ENCODE measurements at places on chromosomes 11 and 22.

GRCh38 chr11:78647986-78648875 is 73.6 kb upstream of the NARS2 start:
- H3K4me1 ChIP-seq: no peaks in the 10 kb centered on the region
- no peak overlapping the region for H3K27ac ChIP-seq
- no peak for DNase-seq

DNA sequence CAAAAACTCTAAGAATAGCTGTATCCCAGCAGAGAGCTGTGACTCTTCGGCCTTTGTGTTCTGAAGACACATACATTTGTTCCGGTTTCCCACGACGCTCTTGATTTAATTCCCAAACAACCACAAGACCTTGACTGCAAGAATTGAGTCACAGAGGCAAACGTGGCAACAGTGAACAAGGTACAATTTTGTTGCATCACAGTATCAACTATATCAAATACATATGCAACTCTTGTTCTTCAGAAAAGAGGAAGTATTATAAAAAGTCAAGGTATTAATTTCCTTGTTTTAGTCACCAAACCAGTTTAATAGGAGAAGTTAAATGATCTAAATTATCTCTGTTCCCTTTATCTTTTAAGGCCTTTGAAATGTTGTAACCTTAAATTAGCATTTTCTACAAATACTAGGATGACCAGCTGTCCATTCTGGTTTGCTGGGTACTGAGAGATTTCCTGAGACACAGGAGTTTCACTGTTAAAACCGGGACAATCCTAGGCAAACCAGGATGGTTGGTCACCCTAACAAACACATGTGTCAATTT is 11.1 kb downstream of the HPS5 start:
- H3K27ac ChIP-seq: no peak overlapping the region
- peaks cover 3% of the 10 kb centered on the region for H3K36me3 ChIP-seq
- H3K4me1 ChIP-seq: no peaks in the 10 kb centered on the region
- H3K27me3 ChIP-seq: no peaks in the 10 kb centered on the region
- no peak overlapping the region for H3K4me3 ChIP-seq

DNA sequence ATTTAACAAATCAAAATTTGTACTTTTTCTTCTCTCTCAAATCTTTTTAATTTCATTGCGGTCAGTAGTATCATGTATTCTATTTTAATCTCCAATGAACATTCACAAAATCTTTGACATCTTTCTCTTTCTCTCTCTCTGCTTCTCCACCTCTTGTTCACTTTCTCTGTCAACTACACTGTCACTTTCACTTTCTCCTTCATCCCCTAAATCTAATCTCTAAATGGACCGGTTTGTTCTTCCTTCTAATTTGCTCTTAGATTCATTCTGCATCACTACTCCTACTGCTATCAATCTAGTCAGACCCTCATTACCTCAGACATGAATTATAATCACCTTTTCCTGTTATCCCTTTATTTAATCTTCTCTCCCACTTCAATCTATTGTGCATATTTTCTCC is 18.6 kb downstream of the CCDC73 start:
- DNase-seq: no peak
- no peak overlapping the region for H3K4me3 ChIP-seq
- no peak overlapping the region for H3K27ac ChIP-seq
- H3K36me3 ChIP-seq: no peaks in the 10 kb centered on the region

DNA sequence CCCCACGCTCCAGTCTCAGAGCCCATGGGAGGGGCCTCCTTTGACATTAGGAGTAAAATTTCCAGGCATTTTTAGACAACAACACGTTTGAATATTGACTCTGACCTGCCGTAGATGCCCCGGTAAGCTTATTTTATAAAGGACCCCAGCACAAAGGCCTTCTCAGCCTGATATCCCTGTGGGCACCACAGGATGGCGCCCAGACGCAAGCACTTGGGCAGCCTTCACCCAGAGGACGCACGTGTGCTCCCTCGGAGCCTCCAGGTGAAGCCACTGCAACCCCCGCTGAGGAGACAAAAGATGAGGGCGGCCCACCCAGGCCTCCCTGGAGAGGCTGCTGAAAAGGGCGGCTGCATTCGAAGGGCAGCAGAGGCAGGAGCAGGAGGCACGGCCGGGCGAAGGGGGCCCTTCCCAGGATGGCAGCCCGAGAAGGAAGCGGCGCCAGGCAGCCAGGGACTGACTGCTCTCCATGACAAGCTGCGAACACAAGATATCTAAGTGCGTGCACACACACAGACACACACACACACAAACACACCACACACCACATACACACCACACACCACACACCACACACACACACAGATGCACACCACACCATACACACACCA is 15.2 kb upstream of the TH start:
- no peak for DNase-seq
- no peaks in the 10 kb centered on the region for H3K4me1 ChIP-seq
- H3K36me3 ChIP-seq: no peaks in the 10 kb centered on the region
- H3K4me3 ChIP-seq: no peak overlapping the region
- no peak overlapping the region for H3K27ac ChIP-seq

DNA sequence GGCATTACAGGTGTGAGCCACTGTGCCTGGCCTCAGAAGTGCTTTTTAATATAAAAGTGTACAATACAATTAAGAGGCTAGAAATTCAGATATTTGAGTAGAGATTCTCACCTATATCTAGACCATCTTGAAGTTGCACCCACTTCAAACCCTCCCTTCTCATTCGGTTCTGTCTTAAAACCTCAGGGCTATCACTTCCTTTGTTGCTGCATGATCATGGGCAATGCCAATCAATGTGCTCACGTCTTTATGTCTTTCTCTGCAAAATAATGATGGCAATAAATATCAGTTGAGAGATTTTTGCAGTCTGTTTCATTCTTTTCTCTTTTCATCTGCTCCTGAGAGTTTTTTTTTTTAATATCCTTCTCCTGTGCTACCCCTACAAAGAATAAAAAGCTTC is 9.3 kb upstream of the NUP160 start:
- H3K4me1 ChIP-seq: no peaks in the 10 kb centered on the region
- DNase-seq: no peak
- no peaks in the 10 kb centered on the region for H3K27me3 ChIP-seq
- no peak overlapping the region for H3K4me3 ChIP-seq

DNA sequence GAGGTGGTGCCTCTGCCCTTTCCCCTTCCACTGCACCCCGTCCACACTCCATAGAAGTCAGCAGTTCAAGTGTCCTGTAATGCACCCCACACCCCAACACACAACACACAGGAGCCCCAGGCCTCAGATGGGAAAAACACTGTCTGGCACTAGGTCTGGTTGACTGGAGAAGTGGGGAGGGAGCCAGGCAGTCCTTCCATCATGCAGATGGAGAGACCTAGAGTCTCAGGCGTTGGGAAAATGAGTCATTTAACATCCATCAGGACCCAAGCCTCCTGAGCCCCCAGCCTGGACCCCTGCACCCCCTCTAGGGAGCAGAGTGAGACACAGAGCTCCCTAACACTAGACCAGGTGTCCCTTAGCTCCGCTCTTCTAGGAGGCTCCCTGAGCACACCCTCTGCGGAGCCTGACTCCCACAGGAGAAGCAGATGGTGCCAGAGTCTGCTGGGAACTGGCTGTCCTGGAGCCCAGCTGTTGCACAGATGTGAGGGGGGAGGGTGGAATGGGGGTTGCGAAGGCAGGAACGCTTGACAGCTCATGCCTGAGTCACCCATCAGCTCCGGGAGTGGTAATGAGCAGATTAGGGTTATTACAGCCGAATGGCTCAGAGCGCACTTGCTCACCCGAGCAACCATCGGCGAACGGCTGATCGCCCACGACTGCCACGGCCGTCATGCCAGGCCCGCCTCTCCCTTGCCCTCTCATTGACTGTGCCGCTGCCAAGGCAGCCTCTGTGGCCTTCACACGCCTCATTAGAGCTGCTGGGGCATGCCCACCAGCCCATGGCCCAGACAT is 22.1 kb upstream of the SYT7 start:
- H3K27ac ChIP-seq: no peak overlapping the region
- H3K36me3 ChIP-seq: no peaks in the 10 kb centered on the region
- no peak overlapping the region for H3K4me3 ChIP-seq
- DNase-seq: peak; percentile 69

DNA sequence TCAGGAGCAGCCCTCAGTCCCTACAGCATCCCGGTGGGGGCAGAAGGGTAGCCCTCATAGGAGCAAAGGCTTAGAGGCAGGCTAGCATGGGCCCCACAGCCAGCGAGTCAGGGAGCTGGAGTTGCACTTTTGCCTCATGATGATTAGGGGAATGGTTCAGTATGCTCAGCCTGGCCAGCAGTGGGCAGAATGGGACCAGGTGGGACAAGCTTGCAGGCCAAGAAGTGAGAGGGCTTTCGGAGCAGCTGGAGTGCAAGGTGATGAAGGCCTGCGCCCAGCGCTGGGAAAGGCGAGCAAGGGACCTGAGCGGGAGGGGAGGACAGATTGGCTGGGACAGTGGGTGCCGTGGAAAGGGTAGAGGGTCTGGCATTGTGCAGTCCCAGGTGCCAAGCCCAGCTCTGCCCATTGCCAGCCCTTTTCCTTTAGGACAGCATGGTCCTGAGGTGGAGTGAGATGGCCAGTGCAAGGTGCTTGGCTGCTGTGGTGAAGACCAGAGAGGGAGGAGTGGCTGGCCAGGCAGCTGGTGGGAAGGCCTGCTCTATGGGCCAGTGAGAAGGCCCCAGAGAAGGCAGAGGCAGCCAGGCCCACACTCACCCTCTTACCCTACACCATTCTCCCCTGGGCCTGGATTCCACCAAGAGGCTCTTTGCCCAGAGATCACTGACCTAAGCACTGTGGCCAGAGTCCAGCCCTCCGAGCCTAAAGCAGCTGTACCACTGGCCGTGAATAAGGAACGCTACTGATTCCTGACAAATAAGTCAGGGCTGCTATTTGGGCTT is 47.9 kb upstream of the SUSD2 start:
- H3K27ac ChIP-seq: no peak overlapping the region
- no peaks in the 10 kb centered on the region for H3K27me3 ChIP-seq
- no peaks in the 10 kb centered on the region for H3K4me1 ChIP-seq
- H3K4me3 ChIP-seq: no peak overlapping the region
- no peak for DNase-seq
- H3K36me3 ChIP-seq: peaks cover 14% of the 10 kb centered on the region

DNA sequence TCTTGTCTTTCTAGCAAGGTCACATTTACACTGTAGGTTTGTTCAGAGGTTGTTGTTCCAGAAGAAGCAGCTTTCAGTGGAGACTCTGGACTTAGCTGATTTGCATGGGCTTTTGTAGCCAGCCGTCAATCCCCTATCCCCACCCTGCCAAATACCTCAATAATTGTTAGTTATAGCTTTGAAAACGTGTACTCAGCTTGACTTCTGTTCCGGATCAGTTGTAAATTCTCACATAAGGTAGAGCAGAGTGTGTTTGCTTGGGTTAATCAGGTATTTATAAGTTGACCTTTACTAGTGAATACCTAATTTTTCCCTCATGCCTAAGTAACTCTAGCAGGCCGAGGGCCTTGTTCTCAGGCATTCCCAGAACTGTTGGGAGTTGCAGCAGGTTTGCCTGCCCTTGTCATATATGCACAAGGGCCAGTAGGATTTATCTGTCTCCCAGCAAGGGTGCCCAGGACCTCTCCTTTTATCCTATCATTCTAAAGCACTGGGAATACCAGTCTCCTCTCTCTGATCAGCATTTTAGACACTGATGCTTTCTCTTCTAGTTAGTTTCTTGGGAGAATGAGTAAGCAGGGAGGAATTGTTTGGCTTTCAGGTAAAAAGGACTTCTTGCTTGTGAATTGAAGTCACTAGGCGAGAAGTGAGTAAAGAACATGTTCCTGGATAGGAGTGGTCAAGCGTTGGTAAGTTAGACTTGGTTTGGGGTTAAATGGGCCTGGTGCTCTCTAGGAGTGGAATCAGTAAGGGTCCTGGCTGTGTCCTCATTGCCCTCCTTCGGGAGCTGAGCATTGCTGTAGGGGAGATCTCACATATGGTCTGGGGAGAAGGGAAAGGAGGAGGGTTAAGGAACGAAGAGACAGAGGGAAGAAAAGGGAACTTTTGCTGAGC is 22.1 kb downstream of the STIM1 start:
- H3K27me3 ChIP-seq: no peaks in the 10 kb centered on the region
- no peak overlapping the region for H3K4me3 ChIP-seq
- peak overlapping the region; percentile 47 for H3K27ac ChIP-seq
- no peak for DNase-seq
- H3K36me3 ChIP-seq: no peaks in the 10 kb centered on the region

DNA sequence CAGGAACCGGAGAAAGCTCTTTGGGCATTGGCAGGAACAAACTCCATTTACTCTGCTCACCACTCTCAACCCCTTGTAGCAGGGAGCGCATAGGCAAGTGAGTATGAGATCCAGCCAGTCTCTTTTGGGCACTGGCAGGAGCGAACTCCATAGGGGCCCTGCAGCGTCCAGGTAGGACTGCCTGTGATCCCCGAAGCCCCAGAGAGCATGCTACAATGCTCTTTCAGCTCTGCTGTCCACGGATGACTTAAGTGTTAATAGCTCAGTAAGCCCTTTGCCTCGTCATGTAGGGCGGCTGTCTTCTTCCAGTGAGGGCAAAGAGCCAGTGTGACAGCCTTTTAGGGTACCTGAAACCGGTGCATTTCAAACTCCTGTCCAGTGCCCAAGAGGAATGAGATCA is 1525.6 kb upstream of the RAG2 start:
- no peak overlapping the region for H3K27ac ChIP-seq
- H3K36me3 ChIP-seq: no peaks in the 10 kb centered on the region
- no peak for DNase-seq
- H3K4me1 ChIP-seq: no peaks in the 10 kb centered on the region
- H3K4me3 ChIP-seq: no peak overlapping the region
- H3K27me3 ChIP-seq: no peaks in the 10 kb centered on the region

GRCh38 chr11:2375964-2376551 is 1.1 kb upstream of the CD81 start:
- no peak overlapping the region for H3K4me3 ChIP-seq
- peaks cover 30% of the 10 kb centered on the region for H3K4me1 ChIP-seq
- H3K36me3 ChIP-seq: no peaks in the 10 kb centered on the region
- DNase-seq: no peak
- no peak overlapping the region for H3K27ac ChIP-seq
- H3K27me3 ChIP-seq: no peaks in the 10 kb centered on the region

All from gastrocnemius medialis (tissue), 4 donors.